ENCODE measurements at places on chromosomes 5 and 9.

DNA sequence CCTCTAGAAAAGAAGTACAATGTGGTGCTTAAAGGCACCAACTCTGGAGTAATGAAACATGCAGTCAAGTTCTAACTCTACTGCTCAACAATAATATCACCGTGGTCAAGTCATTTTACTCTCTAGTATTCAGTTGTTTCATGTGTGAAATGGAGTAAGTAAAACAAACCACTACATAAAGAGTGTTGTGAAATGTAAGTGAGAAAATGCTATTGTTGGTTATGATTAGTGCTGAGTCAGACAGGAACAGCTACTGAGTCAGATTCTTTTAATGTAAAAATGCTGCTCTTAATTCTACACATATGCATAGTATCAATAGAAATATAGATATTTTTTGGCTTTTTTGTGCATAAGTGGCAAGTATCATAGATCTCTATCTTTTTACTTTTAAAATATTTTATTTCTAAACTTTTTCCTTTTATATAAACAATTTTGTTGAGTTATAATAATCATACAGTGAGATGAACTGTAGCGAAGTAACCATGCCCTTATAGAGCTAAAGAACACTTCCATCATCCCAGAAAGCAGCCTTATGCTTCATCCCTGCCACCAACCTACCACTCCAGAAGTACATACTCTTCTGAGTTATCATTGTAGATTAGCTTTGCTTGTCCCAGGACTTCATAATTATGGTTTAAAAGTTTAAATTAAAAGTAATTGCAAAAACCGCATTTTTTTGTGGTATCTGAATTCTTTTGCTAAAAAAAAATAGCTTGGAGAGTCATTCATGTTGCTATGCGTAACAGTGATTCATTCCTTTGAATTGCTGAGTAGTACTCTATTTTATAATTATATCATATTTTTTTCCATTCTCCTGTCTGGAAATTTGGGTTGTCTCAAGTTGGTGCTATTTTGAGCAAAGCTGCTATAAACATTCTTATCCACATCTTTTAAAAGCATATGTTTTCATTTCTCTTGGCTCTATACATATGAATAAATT, 548.2 kb upstream of the CLINT1 start:
- DNase-seq = peak; percentile 27

GRCh38 chr5:73121119-73121463, 716 bp downstream of the TMEM171 start:
- no peak for DNase-seq

DNA sequence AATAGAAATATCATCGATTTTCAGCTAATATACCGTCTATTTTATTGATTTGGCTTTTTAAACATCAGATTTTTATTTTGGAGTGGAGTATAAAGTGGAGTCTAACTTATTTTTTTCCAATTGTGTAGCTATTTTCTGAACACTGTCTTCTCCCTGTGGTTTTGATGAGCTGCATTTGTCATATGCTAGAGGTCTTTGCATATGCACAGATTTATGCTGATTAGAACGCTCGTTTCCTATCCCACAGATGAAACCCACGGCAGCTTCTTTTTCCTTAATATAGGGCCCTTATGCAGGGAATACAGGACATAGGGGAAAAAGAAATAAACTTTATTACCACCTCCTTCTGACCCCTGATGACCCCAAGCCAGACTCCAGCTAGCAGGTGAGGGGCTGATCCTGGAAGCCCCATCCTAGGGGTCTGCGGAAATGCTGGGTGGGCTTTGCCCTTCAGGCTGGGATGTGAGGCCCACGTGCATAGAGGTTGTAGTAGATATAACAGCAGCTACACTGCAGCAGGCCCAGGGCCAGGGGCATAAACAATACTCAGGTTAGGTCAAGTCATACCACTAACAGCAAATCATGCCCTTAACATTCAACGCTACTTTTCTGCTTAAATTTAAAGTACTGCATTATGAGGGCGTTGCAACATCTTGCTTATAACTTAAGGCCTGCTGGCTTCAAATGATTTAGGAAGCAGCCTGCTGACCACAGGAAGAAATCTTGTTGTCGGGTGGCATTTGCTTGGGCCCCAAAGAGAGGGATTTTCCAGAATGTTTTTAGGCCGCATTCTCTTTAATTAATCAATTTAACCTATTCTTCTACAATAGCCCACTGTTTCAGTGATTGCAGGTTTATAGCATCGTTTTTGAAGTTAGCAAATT, 28.5 kb downstream of the MVB12B start:
- DNase-seq = no peak

DNA sequence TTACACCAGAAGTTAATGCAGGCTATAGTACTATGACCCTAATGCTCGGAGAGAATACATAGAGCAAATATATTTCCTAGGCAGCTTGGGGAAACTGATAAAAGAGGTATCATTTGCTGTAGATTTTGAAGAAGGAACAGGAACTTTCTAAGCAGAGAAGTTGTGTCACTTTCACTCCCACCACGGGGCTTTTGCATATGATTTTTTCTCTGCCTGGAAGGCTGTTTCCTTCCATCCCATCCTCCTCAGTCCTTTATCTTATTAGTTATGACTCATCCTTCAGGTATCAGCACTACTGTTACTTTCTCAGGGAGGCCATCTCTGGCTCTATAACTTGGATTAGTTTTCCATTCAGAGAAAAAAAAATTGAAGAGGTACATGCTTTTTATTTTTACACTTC, 2006.1 kb upstream of the WWC1 start:
- DNase-seq = no peak

GRCh38 chr9:129584136-129584535, 36.8 kb downstream of the C9orf50 start:
- DNase-seq = no peak

DNA sequence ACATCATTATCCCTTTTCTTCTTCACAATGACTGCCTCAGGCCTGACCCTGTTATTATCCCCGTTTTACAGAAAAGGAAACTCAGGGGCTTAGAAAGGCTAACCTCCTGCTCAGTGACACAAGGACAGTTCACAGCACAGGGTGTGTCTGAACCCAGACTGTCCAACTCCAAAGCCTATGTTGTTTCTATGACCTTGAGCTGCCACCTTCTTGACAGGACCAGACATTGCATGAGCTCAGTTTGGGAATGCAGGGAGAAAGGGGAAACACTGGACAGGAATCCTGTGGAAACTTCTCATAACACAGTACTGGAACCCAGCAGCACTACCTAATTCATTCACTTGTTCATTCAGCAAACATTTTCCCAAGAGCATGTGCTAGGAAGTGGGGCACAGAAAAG, 472.8 kb downstream of the CDK5RAP2 start:
- no peak for DNase-seq

DNA sequence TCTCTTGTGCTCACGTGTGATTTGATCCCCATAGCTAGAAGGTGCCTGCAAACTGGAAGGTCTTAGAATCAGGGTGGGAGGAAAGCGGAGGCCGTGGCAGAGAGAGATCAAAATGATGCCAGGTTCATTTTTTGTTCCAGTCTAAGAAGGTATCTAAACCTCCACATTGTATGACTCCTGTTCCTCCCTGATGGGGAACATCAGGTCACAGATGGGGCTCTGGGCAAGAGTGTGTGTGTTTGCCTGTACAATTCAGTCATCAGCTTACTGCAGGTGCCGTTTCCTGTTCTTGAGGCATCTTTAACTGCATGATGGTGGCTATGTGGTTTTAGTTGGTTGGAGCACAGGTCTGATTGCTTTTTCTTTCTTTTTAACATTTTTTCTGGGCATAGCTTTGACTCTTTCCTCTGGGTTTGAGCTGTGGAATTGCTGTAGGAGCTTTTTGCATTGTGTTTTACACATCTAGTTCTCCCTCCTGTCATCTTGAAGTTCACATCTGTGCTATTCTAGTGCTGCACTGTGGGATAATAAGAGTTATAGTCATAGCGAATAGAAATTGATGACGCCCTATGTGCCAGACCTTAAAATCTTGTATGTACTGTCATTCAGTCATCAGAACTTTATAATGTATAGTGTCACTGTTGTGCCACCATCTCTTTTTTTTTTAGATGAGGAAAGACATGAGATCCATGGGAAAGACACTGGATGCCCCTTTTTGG, 30.8 kb downstream of the ARHGAP26 start:
- DNase-seq = no peak

GRCh38 chr5:153632748-153633290, 142.3 kb downstream of the GRIA1 start:
- no peak for DNase-seq

GRCh38 chr9:87137718-87138117, 190.4 kb upstream of the GAS1 start:
- no peak for DNase-seq

DNA sequence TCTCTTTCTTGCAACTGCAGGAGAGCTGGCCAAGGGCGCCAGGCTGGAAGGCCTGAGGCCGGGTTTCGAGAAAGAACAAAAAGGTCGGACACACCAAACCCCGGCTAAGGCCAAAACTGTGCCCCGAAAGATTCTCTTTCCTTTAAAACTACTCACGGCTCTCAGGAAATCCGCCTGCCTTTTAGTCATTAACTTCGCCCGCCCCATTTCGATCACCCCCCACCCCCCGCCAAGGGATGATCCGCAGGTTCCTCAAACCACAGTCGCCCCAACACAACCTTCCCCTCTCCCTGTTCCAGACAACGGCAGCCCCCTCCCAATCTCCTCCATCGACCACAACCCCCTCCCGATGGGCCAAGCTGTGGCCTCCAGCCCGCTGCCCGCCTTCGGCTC, 536 bp downstream of the FEM1C start:
- DNase-seq = no peak

- peak; percentile 86 for DNase-seq
Measured at GRCh38 chr5:34533582-34534522, 122.3 kb upstream of the RAI14 start.

DNA sequence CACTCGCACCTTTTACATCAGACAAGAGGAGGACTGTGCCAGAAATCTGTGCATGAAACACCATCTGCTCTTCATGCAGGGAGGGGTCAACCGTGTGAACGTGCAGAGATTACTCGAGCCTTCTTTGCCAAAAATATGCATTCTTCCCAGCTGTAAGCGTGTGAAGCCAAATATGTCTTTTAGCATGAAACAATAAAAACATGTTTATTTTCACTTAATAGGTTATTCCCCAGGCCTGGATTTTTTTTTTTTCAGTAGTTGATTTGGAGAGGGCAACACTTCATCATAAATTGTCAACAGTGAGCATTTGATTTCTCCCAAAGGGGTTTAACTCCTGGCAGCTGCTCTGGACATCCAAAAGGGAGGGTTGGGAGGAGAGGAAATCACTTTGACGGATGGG, 23.8 kb downstream of the PLAC8L1 start:
- DNase-seq = no peak

DNA sequence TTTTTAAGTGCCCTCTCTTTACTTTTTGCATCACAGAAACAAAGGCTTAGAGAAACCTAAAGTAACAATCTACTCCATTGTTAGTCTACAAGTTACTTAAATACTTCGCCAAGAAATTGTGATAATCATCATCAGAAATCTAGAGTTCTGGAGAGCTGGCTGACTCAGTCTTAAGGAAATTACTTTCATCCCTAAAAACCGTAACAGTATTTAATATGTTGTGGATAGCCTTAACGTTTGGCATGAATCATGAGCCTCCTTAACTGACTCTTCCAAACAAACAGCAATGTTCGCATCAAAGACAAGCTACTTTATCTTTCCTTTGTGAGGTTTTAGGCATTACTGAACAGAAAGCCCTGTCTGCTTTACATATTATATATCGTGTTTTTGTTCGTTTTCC, 128.7 kb downstream of the NIPBL start:
- peak; percentile 30 for DNase-seq

GRCh38 chr9:27108981-27109541, at the start of gene TEK:
TSS of gene TEK (plus strand) at chr9:27109225. CDS start at chr9:27109591, 366 bp downstream.
- DNase-seq = no peak

- no peak for DNase-seq
Measured at GRCh38 chr9:128124873-128125579, 2.5 kb downstream of the PTGES2 start.

DNA sequence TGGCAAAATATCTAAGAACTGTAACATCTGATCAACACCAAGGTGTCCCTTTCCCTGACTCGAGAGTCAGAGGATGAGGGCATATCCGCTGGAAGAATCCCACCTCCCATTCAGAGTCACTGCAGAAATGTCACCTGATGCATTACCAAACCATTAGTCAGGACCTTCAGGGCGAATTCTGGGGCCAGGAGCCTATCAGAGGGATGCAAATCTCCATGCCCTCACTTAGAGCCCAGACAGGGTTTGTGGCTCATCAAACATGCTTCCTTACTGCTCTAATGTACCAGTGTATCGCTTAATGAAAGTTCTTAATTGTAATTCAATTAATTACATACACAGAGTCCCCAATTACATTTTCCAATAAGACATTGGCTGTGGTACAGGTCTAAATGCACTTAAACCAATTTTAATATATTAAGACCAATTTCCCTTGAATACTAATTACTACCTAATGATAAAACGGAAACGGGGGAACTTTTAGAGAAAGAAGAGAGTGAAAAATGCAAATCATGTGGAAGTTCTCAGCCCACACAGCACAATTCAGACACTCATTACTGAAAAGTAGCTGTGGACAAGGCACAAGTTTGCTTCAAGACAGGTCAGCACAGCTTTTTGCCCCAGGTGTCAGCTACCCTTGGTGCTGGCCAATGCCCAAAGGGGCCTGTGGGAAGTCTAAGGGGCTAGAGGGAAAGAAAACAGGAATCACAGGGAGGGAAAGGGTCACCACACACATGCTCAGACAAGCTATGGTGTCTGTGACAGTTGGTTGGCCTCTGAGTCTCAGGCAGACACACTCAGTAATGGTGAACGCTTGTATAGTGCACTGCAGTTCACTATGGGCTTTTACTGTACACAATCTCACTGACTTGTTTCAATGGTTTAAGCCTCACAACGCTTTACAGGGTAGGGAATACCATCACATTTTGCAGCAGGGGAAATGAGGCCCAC, 211.6 kb downstream of the MAPKAP1 start:
- DNase-seq = no peak

DNA sequence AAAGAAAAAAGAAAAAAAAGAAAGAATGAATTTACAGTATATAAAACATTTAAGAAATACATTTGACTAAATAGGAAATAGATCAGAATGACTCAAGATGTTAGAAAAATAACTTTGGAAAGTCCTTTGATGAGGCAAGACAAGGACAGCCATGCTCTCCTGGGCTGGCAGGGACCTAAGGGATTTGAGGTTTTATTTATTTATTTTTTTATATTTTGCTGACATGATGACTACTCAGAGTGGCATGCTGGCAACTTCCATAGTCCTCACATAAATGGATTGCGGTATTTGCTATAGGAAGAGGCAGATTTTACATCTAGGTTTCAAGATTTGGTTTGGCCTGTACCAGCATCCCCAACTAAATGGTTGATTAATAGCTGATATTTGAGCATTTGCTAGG, 17.7 kb downstream of the SLC28A3 start:
- DNase-seq = no peak

DNA sequence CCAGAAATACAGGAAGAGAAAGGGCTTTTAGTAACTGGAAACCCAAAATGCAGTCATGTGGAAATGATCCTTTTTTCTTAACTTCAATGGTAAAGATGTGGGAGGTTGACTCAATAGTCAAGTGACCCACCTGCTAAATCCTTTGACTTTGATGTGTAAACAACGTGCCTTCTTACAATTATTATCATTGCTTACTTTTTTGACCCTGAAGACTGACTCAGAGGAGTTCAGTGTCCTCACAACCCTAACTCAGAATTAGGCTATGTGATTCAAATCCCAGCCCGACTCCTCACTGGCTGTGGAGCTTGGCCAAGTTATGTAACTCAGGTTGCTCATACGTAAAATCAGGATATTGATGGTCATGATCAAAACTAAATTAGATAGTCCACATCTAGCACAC, 27.9 kb downstream of the ANXA1 start:
- peak; percentile 15 for DNase-seq

- DNase-seq = no peak
Measured at GRCh38 chr5:151056379-151057325, 24.2 kb downstream of the TNIP1 start.

All from BJ (cell line).